ENCODE measurements at places on chromosomes 3 and 15. TPM values are rescaled to one million over a fixed set of nuclear protein-coding genes. Genes with fewer than 3 reads are reported as not detected.

Gene PLCH1
- total RNA-seq = 22.8 TPM

Gene PAQR5
- total RNA-seq = 22.6 TPM

Gene ZNF860
- total RNA-seq = 2.6 TPM

Gene ACAN
- 0.92 TPM for total RNA-seq

Gene TMIE
- total RNA-seq = 0.63 TPM

Gene CYP1A1
- 1.00 TPM for total RNA-seq

Gene IQCH
- 7.7 TPM for total RNA-seq

DNA sequence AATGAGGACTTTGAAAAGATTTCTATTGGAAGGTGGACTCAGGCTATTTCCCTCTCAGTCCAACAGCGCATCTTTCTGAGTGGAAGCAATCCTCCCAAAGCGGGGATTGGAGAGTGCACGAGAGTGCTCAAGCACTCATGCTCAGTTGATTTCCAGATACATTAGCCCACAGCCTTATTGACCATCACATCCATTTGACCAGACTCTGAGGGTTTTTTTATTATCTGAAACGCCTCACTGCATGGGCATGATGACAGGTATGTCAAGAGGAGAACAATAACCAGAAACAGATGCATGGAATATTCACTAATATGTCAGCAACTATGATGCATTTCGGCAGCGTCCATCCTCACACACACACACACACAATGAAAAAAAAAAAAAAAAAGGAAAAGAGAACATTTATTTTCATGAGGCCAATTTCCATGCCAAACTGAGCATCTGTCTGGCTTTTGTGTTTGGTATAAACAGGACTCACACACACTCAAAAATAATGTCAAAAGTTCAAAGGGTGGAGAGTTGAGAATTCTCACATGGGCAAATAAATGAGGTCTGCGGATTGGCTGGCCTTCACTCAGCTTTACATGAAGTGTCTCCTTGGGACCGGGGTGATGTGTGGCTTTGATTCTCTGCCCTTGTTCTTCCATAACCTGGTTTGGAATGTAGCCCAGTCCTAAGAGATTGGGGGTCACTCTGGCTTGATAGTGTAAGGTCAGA is 371.6 kb downstream of the MCTP2 start:
- no peaks in the 10 kb centered on the region for H3K27me3 ChIP-seq
- peak; percentile 80 for DNase-seq
- H3K27ac ChIP-seq = no peak overlapping the region
- H3K36me3 ChIP-seq = no peaks in the 10 kb centered on the region

DNA sequence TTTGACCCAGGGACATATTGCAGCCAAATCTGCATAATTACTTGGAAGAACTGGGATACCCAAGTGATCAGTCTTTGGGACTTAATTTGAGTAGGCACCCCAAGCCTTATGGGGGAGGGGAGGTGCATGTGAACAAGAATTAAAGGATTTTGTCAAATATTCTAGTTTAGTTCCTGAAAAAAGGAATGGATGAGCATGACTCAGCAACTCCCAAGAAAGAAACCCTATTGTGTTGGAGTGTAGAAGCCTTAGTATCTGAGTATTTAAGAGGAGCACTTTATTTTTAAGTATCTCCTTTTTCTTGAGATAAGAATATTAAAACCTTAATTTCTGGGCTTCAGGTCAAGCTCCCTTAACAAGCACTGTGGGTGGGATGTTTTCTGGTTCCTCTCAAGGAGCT is 222.4 kb downstream of the CD47 start:
- H3K4me1 ChIP-seq = no peaks in the 10 kb centered on the region
- no peak overlapping the region for H3K27ac ChIP-seq
- no peaks in the 10 kb centered on the region for H3K27me3 ChIP-seq
- H3K4me3 ChIP-seq = no peak overlapping the region
- no peaks in the 10 kb centered on the region for H3K36me3 ChIP-seq

DNA sequence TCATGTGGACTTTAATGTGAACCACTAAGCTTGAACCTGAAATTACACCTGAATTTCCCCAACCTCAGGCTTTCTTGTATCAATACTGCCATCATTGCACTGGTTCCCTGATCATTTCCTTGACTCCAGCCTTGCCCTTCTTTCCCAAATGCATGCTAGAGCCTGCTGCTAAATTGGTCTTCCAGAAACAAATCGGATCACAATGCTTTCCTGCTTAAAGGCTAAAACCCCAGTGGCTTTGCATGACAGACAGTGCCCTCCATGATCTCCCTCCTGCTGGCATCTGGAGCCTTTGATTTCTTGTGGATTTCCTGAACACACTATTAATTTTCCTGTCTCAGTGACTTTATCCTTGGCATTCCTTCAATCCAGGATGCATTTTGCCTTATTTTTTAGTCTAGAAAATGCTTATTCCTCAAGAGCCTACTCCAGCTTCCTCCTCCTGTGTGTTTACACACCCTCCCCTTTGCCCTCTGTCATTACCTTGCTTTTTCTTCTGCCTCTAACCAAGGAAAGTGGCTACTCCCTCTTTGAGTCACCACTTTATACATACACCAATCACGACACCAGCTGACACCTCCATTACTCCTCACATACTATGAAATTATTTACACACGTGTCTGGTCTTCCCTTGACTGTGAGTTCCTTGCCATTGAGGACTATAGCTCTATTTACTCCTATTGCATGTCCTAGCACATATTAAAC is 214.6 kb downstream of the KCNAB1 start:
- no peaks in the 10 kb centered on the region for H3K4me1 ChIP-seq
- no peak for DNase-seq
- no peaks in the 10 kb centered on the region for H3K36me3 ChIP-seq

- DNase-seq = no peak
- peaks cover 10% of the 10 kb centered on the region for H3K4me1 ChIP-seq
- H3K27ac ChIP-seq = no peak overlapping the region
- H3K4me3 ChIP-seq = no peak overlapping the region
Observed at GRCh38 chr15:41575282-41575681, 16.3 kb downstream of the TYRO3 start.

GRCh38 chr15:62135532-62136134 is 29.5 kb downstream of the C2CD4B start:
- peak; percentile 35 for DNase-seq
- H3K36me3 ChIP-seq = no peaks in the 10 kb centered on the region
- no peaks in the 10 kb centered on the region for H3K27me3 ChIP-seq
- no peaks in the 10 kb centered on the region for H3K4me1 ChIP-seq
- no peak overlapping the region for H3K4me3 ChIP-seq

- no peaks in the 10 kb centered on the region for H3K27me3 ChIP-seq
- no peak overlapping the region for H3K4me3 ChIP-seq
- H3K36me3 ChIP-seq = no peaks in the 10 kb centered on the region
- peaks cover 11% of the 10 kb centered on the region for H3K4me1 ChIP-seq
Observed at GRCh38 chr3:129087138-129087702, 26.6 kb downstream of the GP9 start.

GRCh38 chr3:46228260-46229242 is 13.7 kb upstream of the CCR3 start:
- no peak for DNase-seq
- H3K4me1 ChIP-seq = peaks cover 12% of the 10 kb centered on the region
- no peaks in the 10 kb centered on the region for H3K27me3 ChIP-seq

GRCh38 chr3:190357468-190357867 is 30.5 kb upstream of the CLDN16 start:
- H3K36me3 ChIP-seq = no peaks in the 10 kb centered on the region
- H3K4me3 ChIP-seq = no peak overlapping the region
- no peak for DNase-seq
- no peak overlapping the region for H3K27ac ChIP-seq
- H3K4me1 ChIP-seq = no peaks in the 10 kb centered on the region

DNA sequence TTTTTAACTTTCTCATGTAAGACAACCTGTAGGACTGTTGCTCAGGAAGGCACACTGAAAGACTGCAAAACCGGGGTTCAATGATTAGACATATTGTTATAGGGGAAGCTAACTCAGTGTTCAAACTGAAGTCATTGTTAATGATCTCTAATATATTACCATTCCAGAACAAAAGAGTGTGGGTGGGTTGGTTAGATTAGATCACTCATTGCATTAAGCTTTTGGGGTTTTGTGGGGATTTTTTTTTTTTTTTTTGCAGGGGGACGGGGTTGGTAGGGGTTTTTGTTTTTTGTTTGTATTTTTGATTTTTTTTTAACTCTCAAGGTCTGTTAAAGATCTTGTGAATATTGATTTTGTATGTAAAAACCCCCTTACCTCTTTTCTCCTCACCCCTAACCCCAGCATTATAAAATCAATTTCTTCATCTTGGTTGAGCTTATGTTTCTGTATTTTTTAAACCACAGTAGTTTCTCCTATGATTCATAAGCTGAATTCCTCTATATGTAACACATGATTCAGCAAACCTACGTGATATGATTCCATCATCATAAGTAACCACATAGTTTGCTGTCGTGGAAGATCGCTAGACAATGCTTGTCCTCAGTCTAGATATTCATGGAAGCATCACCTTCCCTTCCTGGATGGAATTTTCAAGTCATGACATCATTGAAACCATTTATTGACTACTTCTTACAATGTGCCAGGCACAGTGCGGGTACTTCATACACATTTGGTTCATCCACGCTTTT is 544.1 kb upstream of the MDFIC2 start:
- no peak overlapping the region for H3K4me3 ChIP-seq
- DNase-seq = no peak
- H3K27ac ChIP-seq = no peak overlapping the region

DNA sequence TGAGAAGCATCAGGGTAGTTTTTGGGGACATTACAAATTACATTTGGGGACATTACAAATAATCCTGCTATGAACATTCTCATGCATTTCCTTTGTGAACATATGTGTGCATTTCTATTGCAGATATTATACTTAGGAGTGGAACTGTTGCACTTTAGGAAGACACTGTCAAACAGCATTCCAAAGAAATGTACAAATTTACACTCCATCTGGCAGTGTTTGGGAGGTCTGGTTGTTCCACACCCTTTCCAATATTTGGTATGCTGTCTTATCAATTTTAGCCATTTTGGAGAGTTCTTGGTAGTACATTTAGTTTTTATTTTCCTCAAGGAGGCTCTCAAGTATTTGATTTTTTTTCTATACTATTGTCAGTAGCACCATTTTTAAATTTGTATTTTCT is 419.1 kb upstream of the ARHGEF26 start:
- no peaks in the 10 kb centered on the region for H3K36me3 ChIP-seq
- H3K4me1 ChIP-seq = no peaks in the 10 kb centered on the region
- no peaks in the 10 kb centered on the region for H3K27me3 ChIP-seq
- H3K4me3 ChIP-seq = no peak overlapping the region
- no peak for DNase-seq

DNA sequence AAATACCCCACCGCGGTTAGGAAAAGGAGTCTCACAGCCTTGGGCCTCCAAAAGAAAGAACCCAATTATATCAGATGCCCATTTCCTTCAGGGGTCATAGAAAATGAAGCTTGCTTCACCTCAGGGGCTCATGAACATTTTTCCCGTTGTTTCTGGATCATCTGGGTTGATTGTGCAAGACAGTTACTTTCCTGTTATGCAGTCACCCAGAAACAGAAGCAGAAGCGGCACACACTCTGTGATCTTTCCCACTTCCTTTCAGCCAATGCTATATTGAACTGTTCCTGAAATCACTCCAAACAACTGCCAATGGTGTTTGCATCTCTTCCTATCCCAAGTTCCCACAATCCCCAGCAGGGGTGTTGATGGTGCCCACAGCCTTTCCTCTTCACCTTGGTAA is 295.6 kb upstream of the RASGRP1 start:
- peaks cover 4% of the 10 kb centered on the region for H3K4me1 ChIP-seq
- no peak overlapping the region for H3K4me3 ChIP-seq
- no peaks in the 10 kb centered on the region for H3K36me3 ChIP-seq
- H3K27ac ChIP-seq = no peak overlapping the region
- DNase-seq = peak; percentile 35

- no peaks in the 10 kb centered on the region for H3K4me1 ChIP-seq
- DNase-seq = no peak
- H3K27ac ChIP-seq = no peak overlapping the region
- H3K4me3 ChIP-seq = no peak overlapping the region
- H3K27me3 ChIP-seq = no peaks in the 10 kb centered on the region
Observed at GRCh38 chr3:188489639-188490405, 335.9 kb downstream of the LPP start.

DNA sequence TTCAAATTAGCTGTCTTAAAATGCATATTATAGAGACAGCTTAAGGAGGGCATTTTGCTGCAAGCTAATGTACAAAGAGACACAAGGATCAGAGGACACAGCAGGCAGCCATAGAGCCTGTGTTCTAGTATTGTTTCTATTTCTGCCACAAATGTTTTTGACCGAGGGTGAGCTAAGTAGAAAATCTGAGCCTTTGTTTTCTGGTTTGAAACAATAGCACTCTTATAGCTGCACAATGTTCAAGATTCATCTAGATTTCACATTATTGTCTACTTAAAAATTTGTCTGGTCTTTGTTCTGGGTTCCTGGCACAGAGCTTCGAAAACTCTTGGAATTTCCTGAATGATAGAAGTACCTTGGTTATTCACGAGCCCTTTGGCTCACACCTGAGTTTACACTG is 40.0 kb upstream of the TUSC7 start:
- no peak for DNase-seq
- H3K27ac ChIP-seq = no peak overlapping the region
- no peaks in the 10 kb centered on the region for H3K4me1 ChIP-seq
- H3K4me3 ChIP-seq = no peak overlapping the region

DNA sequence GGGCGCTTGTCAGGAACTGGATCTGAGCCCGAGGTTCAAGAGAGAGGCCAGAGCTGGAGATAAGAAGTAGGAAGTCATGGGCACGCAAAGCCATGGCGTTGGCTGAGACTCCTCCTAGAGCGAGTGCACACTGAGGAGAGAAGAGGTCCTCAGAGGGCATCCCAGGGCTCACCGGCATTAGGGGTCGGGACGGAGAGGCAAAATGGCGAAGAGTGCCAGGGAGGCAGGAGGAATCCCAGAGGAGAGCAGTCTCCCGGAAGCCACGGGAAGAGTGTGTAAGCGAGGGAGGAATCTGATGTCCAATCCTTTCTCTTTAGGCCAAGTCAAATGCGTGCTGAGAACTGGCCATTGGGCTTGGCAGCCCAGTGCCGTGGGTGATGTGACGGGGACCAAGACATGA is 24.0 kb downstream of the EFCC1 start:
- H3K27me3 ChIP-seq = no peaks in the 10 kb centered on the region
- no peak overlapping the region for H3K27ac ChIP-seq
- no peaks in the 10 kb centered on the region for H3K36me3 ChIP-seq
- H3K4me1 ChIP-seq = peaks cover 8% of the 10 kb centered on the region
- no peak overlapping the region for H3K4me3 ChIP-seq

All from lung (tissue), 17 donors.